Activated CD4-positive, alpha-beta T cell treated with anti-CD3 and anti-CD28 coated beads for 36 hours (primary cell): ENCODE measurements at places on chromosomes 1 and 21.

- H3K4me1 ChIP-seq, result no peaks in the 10 kb centered on the region
- no peak overlapping the region for H3K27ac ChIP-seq
- H3K27me3 ChIP-seq, result no peaks in the 10 kb centered on the region
- H3K36me3 ChIP-seq, result no peaks in the 10 kb centered on the region
Observed at GRCh38 chr1:216368249-216368648, 55.0 kb downstream of the USH2A start.

GRCh38 chr1:38179483-38179882 lies 132.9 kb upstream of the POU3F1 start:
- no peak for DNase-seq
- H3K4me1 ChIP-seq, result no peaks in the 10 kb centered on the region
- H3K4me3 ChIP-seq, result no peak overlapping the region
- H3K27me3 ChIP-seq, result peaks cover 2% of the 10 kb centered on the region
- no peak overlapping the region for H3K27ac ChIP-seq
- H3K36me3 ChIP-seq, result no peaks in the 10 kb centered on the region

GRCh38 chr1:101216623-101217022 lies 20.2 kb upstream of the S1PR1 start:
- DNase-seq, result no peak
- peaks cover 26% of the 10 kb centered on the region for H3K4me1 ChIP-seq
- H3K36me3 ChIP-seq, result no peaks in the 10 kb centered on the region
- no peak overlapping the region for H3K27ac ChIP-seq
- H3K4me3 ChIP-seq, result no peak overlapping the region

GRCh38 chr1:204042516-204042915 lies 30.4 kb upstream of the SOX13 start:
- H3K4me1 ChIP-seq, result no peaks in the 10 kb centered on the region
- no peaks in the 10 kb centered on the region for H3K36me3 ChIP-seq
- H3K27ac ChIP-seq, result no peak overlapping the region
- H3K27me3 ChIP-seq, result no peaks in the 10 kb centered on the region
- no peak for DNase-seq
- no peak overlapping the region for H3K4me3 ChIP-seq

DNA sequence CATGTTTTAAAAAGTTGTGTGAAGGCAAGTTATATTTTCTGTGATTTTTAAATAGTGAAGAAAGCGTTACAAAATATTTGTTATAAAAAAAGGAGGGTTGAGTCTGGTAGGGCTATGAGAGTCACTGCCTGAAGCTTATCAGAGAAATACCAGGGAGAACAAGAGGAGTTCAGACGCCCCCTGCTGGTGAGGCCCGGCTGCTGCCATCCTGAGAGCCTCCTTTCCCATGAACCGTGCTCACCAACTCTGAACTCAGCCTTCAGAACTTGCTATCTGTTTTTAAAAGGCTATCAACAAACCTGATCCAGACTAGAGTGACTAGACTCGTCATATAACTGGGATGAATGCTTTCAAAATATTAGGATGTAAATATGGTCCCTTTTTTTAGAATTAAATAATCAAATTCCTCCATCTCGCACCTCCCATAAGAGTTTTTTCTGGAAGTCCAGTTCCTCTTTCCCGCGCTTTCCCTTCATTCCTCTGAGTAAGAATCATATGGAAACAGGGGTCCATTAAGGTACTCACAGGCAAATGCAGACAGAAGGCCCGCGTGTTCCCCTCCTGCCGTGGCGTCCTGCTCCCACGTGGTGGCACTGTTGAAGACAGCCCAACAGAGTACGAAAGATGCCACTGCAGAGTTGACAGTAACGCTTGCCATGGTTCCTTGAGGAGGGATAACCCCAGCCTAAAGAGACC lies 26.2 kb upstream of the SPATA6 start:
- peaks cover 2% of the 10 kb centered on the region for H3K4me1 ChIP-seq
- H3K36me3 ChIP-seq, result no peaks in the 10 kb centered on the region
- no peaks in the 10 kb centered on the region for H3K27me3 ChIP-seq
- H3K27ac ChIP-seq, result no peak overlapping the region
- peak; percentile 87 for DNase-seq
- no peak overlapping the region for H3K4me3 ChIP-seq
